HepG2 (cell line): ENCODE measurements at places on chromosomes 12 and 14. TPM values are rescaled to one million over a fixed set of nuclear protein-coding genes. Genes with fewer than 3 reads are reported as not detected.

ACSM4 gene
- not detected in 2 replicates for total RNA-seq

CRIP1 gene
- 53.9 and 59.7 TPM in 2 replicates for total RNA-seq

KRT3 gene
- total RNA-seq, result not detected in 2 replicates

ACOT6 gene
- total RNA-seq, result 0.27 TPM in 1 of 2 replicates, not detected in the other

KLRC4 gene
- not detected in 2 replicates for total RNA-seq

RERG gene
- not detected in 2 replicates for total RNA-seq

B4GALNT3 gene
- total RNA-seq, result 2.9 and 4.4 TPM in 2 replicates

HSPB8 gene
- total RNA-seq, result 0.44 and 0.49 TPM in 2 replicates

ZFYVE1 gene
- 2.6 and 2.8 TPM in 2 replicates for total RNA-seq

AMIGO2 gene
- total RNA-seq, result not detected in 2 replicates

CLEC9A gene
- not detected in 2 replicates for total RNA-seq

VSX2 gene
- not detected in 2 replicates for total RNA-seq

DNAJC22 gene
- 23.0 and 31.7 TPM in 2 replicates for total RNA-seq

STYK1 gene
- not detected in 2 replicates for total RNA-seq

PRPH gene
- not detected in 2 replicates for total RNA-seq

C14orf180 gene
- total RNA-seq, result not detected in 2 replicates

SCARB1 gene
- 33.2 and 63.4 TPM in 2 replicates for total RNA-seq

CD27 gene
- total RNA-seq, result not detected in 2 replicates

AKT1 gene
- total RNA-seq, result 85.7 and 96.2 TPM in 2 replicates

EXOC3L4 gene
- 11.3 and 27.0 TPM in 2 replicates for total RNA-seq

LGALS3 gene
- total RNA-seq, result 5.0 and 6.3 TPM in 2 replicates

SPIC gene
- total RNA-seq, result not detected in 2 replicates

LRRC10 gene
- total RNA-seq, result not detected in 2 replicates

DIO3 gene
- total RNA-seq, result not detected in 2 replicates

RESF1 gene
- total RNA-seq, result 16.8 and 19.6 TPM in 2 replicates

TRHDE gene
- not detected in 2 replicates for total RNA-seq

KRT6C gene
- not detected in 2 replicates for total RNA-seq

KRT4 gene
- total RNA-seq, result not detected in 2 replicates

DHRS2 gene
- 2,867 and 3,021 TPM in 2 replicates for total RNA-seq

MAPKAPK5 gene
- total RNA-seq, result 47.5 and 58.2 TPM in 2 replicates

ULK1 gene
- total RNA-seq, result 1.7 and 2.8 TPM in 2 replicates

C1S gene
- total RNA-seq, result 8.2 and 18.2 TPM in 2 replicates

FBXO33 gene
- total RNA-seq, result 15.5 and 23.3 TPM in 2 replicates

EFS gene
- not detected in 2 replicates for total RNA-seq

NKX2-1 gene
- not detected in 2 replicates for total RNA-seq

TDRD9 gene
- total RNA-seq, result not detected in 2 replicates

LMNTD1 gene
- not detected in 2 replicates for total RNA-seq

COPS7A gene
- 38.0 and 40.0 TPM in 2 replicates for total RNA-seq

SLC10A1 gene
- total RNA-seq, result not detected in 2 replicates

ASCL1 gene
- total RNA-seq, result not detected in 2 replicates

OR10AD1 gene
- not detected in 2 replicates for total RNA-seq

SELPLG gene
- not detected in 2 replicates for total RNA-seq

P2RX2 gene
- not detected in 2 replicates for total RNA-seq
